ENCODE measurements at places on chromosomes 1 and 21.

- DNase-seq: no peak
Measured at GRCh38 chr1:29311352-29312030, 75.2 kb downstream of the PTPRU start.

DNA sequence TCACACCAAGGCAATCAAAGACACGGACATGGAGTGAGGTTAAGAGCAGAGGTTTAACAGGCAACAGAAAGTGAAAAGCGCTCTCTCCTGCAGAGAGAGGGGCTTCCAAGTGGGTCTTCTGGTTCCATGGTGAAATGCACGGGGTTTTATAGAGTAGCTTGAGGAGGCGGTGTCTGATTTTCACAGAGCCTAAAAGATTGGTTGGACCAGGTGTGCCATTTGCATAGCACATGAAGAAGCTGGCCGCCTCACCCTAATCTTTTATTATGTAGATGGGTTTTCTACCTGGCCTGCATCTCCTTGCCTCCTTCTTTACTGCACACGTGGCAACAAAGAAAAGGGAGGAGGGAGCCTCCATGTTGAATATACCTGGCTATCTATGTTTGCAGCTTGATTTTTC, 197.3 kb downstream of the RYR2 start:
- no peak for DNase-seq

GRCh38 chr1:48344373-48344772, 121.9 kb downstream of the SLC5A9 start:
- no peak for DNase-seq

GRCh38 chr1:27435566-27436203, 43.3 kb downstream of the GPR3 start:
- DNase-seq: no peak

GRCh38 chr1:110964455-110964903, 757 bp upstream of the LRIF1 start:
- DNase-seq: no peak

GRCh38 chr1:69081668-69082067, 486.1 kb upstream of the LRRC7 start:
- no peak for DNase-seq

DNA sequence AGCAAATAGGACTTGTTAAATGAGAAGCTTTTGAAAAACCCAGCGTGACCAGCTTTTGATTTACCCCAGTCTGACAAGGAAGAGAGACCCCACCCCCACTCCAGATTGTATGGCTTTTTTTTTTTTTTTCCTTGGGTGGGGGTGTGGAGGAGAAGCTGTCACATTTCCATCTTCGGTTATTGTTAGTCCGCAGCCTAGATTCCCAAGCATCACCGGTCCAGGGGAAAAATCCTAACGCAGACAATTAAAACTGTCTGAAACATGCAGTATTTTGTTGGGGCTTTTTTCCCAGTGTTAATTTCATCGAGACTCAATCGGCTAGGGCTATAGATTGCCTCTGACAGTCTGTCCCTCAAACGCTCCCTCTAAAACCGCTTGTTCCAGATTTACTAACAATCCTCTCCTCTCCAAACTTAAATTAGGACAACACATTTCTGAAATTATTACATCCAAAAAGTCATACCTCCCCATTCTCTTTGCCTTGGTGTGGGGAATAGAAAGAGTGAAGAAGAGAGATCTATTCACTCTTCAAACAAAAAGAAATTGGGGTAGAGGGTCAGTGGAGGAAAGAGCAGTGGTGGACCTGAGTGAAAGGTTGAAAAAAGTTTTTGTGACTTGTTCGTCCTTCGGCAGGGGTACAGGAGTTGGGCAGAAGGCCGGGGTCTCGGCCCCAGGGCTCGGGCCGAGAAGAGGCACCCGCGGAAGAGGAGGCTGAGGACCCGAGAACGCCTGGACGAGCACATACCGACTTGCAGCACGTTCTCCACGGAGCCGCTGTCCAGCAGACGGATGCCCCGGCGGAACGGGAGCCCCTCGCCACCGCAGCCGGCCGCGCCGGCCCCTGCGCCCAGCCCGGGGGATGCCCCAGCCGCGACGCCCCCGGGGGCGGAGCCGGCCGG, 1.1 kb downstream of the ZSWIM5 start:
- peak; percentile 49 for DNase-seq

- DNase-seq: no peak
Measured at GRCh38 chr1:61253912-61254633, 171.7 kb downstream of the NFIA start.

DNA sequence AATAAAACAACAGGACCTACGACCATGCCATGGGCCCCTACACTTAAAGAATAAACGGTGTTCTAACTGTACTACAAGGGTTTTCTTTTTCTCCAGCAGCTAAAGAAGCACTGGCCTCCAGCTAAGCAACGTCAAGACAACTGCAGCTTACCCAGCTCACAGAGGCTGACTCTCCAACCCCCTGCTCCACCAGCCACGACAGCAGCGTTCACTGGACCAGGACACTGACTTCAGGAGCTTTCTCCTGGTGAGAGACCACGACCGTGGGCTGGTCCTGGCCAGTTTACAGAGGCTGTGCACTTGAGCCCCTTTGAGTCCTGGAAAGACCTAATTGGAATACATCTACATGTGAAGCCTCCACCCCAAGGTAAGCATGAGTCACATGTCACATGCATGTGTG, 39.4 kb downstream of the WNT9A start:
- DNase-seq: no peak

DNA sequence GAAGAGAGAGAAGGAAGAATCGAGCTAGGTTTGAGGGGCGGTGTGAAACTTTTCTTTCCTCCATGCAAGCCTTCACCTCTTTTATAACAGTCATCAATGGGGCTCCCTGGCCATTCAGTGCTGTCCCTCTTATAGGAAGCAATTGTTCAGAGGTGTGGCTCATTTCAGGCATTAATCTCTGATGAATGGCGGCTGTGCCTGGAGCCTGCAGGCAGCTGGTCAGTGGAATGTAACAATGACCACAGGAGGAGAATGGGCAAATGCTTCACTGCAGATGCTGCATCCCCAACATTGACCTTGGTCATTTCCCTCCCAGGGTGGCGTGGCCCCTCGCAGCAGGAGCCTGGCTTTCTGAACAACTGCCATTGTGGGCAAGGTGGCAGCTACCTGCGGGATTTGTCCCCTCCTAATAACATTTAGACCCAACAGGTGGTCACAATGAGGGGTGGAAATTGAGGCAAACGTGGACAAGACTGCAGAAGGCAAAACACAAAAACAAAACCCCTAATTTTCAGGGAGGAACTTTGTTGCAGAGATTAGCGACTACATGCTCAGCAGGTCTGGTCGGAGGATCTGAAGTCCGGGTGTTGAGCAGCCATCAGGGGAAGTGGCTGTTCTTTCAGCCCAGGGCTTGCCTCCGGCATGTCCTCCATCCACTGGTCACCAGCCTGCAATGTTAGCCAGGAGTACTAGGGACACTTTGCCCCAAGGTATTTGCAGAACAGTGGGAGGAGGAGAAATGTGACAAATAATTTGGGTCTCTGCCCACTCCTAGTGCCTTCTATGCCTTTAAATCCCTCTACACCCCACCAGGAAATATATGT, 97.3 kb upstream of the PAXBP1 start:
- no peak for DNase-seq

GRCh38 chr1:44354268-44354839, 703 bp downstream of the ERI3 start:
- DNase-seq: peak; percentile 11

DNA sequence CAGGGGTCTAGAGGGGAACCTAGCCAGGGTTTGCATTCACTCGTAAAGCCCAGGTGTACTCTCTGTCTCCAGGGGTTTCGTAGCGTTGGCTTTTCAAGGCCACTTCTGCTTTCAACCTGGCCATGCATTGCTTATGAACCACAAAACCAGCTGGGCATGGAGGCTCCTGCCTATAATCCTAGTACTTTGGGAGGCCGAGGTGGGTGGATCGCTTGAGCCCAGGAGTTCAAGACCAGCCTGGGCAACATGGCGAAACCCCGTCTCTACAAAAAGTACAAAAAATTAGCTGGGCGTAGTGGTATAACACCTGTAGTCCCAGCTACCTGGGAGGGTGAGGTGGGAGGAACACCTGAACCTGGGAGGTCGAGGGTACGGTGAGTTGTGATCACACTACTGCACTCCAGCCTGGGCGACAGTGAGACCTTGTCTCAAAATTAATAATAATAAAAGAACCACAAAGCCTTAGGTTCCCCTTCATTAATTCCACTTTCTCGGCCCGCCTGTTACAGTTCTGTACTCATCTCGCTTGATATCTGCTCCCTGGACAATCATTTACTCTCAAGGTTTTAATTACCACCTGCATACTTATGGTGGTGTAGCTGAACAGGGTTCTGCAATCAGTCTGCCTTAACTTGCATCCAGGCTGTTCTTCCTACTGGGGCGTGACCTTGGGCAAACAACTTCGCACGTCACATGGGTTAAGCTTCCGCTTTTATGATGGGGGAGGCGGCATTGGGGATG, 6.1 kb downstream of the SLC16A4 start:
- no peak for DNase-seq

DNA sequence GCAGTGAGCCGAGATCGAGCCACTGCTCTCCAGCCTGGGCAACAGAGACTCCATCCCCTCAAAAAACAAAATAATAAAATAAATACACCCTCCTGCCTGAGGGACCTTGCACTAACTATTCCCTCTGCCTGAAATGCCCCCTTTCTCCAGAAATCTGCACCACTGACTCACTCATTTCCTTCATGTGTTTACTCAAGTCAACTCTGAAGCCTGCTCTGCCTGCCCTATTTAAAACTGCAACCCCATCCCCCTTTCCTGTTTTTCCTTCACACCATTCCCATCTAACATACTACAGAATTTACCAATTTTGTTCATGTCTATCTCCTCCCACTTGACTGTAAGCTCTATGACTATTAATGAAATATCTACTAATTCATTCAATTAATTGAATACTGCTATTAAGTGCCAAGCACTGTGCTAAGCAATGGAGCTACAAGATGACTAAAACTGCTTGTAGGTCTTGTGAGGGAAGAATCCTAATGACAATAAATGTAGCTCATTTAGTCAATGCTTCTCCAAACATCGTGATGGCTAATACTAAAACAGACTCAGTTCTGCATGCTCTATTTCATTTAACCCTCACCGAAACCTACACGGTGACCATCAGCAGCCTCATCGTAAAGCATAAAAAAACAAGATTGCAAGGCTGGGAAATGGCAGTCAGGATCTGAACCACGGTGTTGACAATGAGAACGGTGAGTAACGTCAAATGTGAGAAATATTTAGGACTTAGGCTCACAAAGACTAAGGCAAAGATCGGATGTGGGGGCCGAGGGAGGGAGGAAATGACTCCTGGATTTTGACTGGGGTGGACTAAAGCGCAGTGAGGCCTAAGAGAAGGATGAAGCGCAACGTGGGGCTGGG, 749 bp upstream of the TMEM39B start:
- DNase-seq: peak; percentile 66

DNA sequence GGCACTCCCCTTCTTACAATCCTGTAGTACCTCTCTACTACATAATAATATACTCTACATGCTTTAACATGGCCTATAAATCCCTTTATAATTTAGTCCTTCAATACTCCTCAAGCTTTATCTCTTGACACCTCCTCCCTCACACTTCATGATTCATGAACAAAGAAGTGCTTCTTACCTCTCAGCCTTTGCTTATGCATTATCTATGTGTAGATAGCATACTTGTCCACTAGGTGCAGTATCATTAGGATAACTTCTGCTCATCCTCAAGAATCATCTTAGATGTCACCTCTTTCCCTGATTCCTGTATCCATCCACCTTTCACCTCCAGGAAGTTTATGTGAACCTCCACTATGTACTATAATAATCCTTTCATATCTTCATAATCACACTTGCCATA, 74.4 kb downstream of the COL24A1 start:
- DNase-seq: no peak

- no peak for DNase-seq
Measured at GRCh38 chr1:24991697-24992096, 61.6 kb upstream of the RUNX3 start.

- DNase-seq: no peak
Measured at GRCh38 chr1:167276969-167277368, 56.3 kb downstream of the POU2F1 start.

GRCh38 chr1:235998812-235999211, 66.1 kb downstream of the NID1 start:
- no peak for DNase-seq

DNA sequence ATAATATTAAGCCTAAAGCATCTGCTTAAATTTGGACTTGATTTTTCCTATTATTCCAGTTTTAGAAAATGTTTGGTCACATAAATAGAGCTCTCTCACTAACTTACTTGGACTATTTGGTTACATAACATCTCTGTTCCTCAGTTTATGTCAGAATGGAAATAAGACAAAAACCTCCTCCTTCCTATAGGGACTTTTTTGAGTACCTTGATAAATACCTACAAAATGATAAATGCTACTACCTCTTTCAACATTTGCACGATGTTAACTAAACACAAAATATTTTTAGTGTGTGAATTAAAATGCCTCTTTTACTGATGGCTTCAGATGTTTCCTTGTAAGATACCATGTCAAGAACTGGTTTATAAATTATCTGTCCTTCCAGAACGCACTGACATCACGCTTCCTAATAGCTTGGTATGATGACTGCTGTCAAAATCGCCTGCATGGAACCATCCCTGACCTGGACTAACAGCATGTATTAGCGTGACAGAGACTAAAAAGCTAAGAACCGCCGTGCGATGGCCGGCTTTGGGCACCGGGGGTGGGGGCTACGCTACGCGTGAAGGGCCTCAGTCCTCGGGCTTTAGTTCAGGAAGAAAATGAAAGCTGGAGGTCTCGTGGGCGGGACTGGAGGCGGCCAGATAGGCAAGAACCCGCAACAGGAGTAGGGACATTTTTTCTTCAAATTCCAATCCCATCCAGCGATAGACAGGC, 133.2 kb upstream of the BARHL2 start:
- DNase-seq: peak; percentile 21

DNA sequence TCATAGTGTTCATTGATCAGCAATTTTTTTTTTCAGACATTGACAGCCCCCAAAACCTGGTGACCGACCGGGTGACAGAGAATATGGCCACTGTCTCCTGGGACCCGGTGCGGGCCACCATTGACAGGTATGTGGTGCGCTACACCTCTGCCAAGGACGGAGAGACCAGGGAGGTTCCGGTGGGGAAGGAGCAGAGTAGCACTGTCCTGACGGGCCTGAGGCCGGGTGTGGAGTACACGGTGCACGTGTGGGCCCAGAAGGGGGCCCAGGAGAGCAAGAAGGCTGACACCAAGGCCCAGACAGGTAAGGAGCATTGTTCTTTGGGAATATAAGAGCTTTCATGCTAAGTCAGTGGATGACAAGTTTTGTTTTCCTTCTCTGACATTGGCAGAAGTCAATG, 49.3 kb downstream of the TNN start:
- DNase-seq: no peak

GRCh38 chr1:151370211-151370911, 2.1 kb downstream of the SELENBP1 start:
- DNase-seq: no peak

DNA sequence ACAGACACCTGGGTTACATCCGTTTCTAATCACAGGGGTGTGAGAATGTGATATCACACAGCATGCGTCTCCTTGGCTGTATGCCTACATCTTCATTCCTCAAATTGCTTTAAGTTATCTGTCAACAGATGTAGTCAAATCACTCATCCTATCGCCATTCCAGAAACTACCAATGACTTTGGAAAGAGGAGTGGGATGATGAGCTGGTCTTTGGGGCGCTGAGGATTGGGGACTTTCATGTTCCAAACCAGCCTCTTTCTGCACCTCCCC, 104.8 kb downstream of the NAV1 start:
- no peak for DNase-seq

- no peak for DNase-seq
Measured at GRCh38 chr21:28091466-28091865, 901.2 kb downstream of the LTN1 start.
